ENCODE measurements at places on chromosomes 7 and 10. TPM values are rescaled to one million over a fixed set of nuclear protein-coding genes. Genes with fewer than 3 reads are reported as not detected.
A peak's percentile ranks its signal among the peaks of the same experiment; 100 is the strongest.

DNA sequence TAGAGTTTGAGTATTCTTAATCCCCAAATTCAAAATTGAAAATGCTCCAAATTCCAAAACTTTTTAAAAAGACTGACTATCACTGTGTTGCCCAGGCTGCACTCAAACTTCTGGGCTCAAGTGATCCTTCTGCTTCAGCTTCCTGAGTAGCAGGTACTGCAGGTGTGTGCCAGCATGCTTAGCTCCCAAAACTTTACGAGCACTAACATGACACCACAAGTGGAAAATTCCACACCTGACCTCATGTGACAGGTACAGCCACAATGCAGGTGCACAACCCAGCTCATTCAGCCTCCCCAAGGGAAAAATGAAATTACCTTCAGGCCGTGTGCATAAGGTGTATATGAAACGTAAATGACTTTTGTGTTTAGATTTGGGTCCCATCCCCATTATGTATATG is 16.5 kb downstream of the CDC123 start:
- no peak for DNase-seq

- DNase-seq, result peak; percentile 94
Observed at GRCh38 chr7:1176891-1177373, 16.9 kb upstream of the ZFAND2A start.

DNA sequence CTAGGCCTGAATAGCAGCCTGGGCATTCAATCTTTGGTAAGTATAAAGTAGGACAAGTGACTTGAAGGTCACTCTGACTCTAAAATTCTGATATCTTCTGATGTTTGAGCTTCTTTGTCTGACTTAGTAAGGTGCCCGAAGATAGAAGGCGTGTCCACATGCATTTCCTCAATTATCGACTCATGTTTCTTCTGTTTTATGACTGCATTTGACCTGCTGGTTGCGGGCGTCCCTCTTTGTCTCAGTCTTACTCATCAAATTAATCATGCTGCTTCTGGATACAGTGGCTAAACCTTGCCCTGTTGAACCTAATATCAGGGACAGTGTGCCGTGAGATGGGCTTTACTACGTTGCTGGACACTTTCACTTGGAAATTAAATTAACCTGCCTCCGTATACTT is 534.1 kb downstream of the SDK1 start:
- DNase-seq, result no peak

GOLGA7B gene
- total RNA-seq, result 0.47 TPM

- no peak for DNase-seq
Observed at GRCh38 chr10:129323879-129324278, 143.2 kb upstream of the MGMT start.

ELAPOR2 gene
- total RNA-seq, result 3.9 TPM
